ENCODE measurements at places on chromosomes 3 and 15. TPM values are rescaled to one million over a fixed set of nuclear protein-coding genes. Genes with fewer than 3 reads are reported as not detected.

Gene PIF1
- total RNA-seq, result 4.1 TPM

Gene BBS4
- 54.5 TPM for total RNA-seq

Gene TMC3
- 0.95 TPM for total RNA-seq

Gene VWA5B2
- total RNA-seq, result 0.05 TPM

Gene PRR20G
- not detected for total RNA-seq

Gene SLC22A13
- total RNA-seq, result 0.58 TPM
